IMR-90 (cell line): ENCODE measurements at places on chromosomes 7 and 10. TPM values are rescaled to one million over a fixed set of nuclear protein-coding genes. Genes with fewer than 3 reads are reported as not detected.

Gene PSD
- 4.4 and 5.8 TPM in 2 replicates for polyA plus RNA-seq

Gene FAM25G
- not detected in 2 replicates for polyA plus RNA-seq

Gene BAMBI
- 13.4 and 14.4 TPM in 2 replicates for polyA plus RNA-seq

Gene GHRHR
- polyA plus RNA-seq, result not detected in 2 replicates

Gene HYAL4
- polyA plus RNA-seq, result not detected in 2 replicates
